ENCODE measurements at places on chromosomes 1 and 21.

GRCh38 chr1:173161510-173162221 lies 45.5 kb downstream of the TNFSF4 start:
- no peak for DNase-seq

GRCh38 chr1:167777269-167777650 lies 55.5 kb downstream of the MPZL1 start:
- DNase-seq = no peak

- no peak for DNase-seq
Observed at GRCh38 chr1:87130438-87130837, 198.2 kb upstream of the LMO4 start.

DNA sequence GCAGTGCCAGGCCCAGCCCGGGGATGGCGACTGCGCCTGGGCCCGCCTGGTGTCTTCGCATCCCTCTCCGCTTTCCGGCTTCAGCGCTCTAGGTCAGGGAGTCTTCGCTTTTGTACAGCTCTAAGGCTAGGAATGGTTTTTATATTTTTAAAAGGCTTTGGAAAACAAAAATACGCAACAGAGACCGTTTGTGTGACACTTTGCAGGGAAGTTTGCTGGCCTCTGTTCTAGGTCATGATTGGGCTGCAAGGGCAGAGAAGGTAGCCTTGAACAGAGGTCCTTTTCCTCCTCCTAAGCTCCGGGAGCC lies 719 bp downstream of the SOD1 start:
- no peak for DNase-seq

DNA sequence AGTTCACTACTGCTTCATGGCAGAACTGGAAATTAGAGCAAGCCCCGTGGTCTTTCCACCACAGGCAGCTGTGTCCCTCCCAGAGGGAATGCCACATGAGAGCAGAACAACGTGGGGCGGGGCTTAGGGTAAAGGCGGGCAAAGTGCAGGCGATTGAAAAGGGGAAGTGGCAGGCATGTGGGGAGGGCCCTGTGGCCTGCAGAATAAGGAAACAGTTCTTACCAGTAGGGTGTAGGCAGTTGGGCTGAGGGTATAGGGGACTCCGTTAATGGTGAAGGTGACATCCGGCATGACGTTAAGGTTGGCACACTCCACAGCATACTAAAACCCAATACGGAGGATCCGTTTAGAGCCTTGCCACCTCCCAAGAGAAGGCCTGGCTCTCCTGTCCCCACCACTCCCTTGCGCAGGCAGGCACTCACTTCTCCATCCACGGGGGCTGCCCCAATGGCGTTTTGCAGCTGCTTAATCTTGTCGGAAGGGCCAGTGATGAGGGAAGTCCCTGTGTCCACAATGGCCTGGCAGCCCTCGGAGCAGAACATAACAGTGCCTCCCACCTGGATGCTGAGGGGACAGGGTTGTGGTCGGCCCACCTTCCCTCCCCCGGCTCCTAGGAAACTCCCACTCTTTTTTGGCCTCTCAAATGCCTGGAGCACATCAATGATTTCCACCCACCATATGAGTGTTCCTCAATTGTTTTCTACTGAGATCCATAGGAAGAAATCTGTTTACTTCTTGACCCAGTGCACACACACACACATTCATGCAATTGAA lies 9.1 kb upstream of the RAB7B start:
- no peak for DNase-seq

DNA sequence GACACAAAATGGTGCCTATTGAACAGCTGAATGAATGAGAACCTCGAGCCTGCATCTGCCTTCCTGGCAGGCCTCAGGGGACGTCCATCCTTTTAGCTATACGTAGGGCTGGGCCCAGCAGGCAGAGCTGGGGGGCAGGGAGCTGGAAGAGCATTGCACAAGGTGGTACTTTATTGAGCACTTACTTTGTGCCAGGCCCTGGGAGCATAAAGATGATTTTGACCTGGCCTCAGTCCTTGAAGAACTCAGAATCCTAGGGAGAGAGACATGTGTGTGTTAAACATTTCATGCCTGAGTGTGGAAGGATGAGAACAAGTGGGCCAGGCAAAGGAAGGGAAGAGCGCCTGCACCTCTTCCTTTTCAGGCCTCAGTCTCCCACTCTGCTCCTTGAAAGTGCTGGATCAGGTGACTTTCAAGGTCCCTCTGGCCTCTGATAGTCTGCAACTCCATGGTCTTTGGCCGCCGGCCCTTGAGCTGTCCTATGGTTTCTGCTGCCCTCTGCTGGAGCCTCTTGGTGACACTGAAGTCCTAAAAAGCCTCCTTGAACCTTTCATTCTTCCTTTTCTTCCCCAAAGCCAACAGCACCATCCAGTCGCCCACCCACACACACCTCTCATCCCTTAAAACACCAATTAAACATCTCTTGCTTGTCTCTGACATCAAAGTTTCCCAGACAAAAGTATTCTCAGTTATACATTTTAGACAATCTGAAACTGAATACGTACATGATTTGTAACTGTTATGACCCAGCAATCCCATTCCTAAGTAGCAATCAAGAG lies 3.5 kb upstream of the PEAR1 start:
- DNase-seq = peak; percentile 78

DNA sequence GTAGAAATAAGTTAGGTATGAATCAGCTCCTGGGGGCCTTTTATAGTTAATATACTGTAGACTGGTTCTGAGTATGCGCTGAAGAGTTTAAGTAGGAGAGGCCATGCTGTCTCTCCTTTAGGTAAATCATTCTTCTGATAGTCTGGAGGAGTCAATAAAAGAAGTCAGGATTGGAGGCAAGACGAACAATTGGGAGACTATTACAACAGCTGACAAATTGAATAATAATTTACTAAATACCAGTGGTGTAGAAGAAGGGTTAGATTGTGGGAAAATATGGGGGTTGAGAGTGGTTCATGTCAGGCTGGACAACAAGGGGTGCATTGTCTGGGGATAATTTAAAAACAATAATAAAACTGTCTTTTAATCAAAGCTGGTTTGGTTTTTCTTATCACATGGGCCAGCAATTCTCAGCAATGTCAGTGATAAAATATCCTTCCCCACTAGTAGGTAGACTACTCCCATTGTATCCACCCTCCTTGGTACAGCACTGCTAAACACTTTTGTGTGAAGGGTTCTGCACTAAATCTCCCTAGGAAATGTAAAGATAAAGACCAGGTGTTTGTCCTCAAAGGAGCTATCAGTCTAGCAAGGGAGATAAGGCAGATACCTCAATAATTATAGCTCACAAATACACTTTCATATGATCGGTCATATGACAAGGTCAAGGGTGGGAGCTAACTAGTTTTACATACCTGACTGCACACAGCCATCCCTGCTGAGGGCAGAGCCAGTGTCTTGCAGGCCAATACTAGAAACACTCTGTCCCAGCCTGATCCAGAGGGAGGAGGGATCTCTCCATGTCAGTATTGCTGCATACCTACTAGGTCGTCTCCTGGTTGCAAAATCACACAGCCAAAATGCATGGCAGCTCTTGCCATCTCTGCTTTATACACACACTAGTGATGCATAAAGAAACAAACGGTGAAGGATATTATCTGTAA lies 299.7 kb downstream of the VAV3 start:
- DNase-seq = no peak

DNA sequence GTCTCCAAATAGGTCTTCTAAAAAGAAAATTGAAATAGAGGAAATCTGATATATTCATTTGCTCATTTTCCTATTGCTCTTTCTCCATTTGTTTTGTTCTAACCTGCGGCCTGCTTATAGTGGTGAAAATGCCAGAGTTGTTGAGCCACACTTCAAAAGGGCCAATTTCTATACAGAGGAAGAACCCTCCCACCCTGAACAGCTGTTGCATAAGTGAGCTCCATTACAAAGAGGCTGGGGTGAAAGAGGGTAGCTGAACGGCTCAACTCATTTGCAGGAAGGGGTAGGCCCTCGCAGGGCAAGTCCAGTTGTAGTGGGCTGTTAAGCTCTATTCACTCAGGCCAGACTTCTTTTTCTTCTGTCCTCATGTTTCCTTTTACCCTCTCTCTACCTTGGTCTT lies 8.8 kb downstream of the ADCY10 start:
- DNase-seq = peak; percentile 17

DNA sequence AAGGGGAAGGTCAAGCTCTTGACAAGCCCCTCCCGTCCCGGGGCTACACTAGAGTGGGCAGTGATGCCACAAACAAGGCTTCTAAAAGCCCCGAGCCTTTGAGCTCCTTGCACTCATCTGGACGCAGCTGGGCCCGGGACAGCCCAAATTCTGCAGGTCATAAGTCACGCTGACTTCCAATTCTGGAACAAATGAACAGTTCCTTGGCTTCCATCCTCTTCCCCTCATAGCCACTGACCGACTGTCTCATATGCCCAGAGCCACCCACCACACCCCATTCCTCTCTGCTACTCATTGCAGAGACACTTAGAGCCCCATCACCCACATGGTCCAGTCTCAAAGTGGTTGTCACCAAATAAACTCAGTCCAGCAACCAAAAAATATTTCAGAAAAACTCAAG lies 32.8 kb upstream of the PRELP start:
- no peak for DNase-seq

DNA sequence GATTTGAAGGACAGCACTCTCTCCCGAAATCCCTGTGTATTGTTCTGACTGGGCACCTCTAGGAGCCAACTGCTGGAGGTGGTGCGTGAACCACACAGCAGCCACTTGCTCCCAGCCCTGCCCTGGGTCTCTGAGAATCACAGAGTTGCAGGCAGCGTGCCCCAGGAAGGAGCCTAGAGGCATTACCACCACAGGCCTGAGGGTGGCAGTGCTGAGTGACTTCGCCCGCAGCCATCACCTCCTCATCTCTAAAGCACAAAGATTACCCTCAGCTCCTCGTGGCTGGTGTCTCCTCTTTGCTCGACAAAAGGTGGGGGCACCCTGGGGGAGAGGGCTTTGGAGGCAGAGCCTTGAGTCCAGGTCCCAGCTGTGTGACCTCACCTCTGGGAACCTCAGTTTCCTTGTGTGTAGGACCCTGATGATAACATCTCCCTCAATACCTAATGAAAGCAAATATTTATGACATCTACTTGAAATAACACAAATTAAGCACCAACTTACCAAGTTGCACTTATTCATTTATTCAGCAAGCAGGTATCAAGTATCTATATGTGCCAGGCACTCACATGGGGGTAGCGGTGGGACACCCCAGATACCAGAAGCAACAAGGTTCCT lies 86.3 kb downstream of the VWA5B1 start:
- DNase-seq = no peak

- peak; percentile 95 for DNase-seq
Observed at GRCh38 chr1:184610876-184611595, 143.6 kb downstream of the EDEM3 start.

DNA sequence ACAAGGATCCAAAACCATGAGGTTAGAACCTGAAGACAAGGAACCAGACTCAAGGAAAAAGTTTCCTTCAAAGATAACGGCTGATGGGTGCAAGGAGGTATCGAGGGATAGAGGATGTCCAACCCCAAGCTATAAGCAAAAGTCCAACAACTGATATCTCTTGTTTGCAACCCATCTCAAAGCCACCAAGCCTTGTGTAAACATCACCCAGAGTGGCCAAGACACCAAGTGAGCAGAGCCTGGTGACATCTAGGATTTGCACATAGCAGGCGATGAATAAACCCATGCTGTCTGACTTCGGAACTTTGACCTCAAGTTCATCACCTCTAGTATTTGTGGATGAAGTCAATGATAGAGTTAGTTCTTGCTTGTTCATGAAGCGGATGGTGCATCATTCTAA lies 180.7 kb downstream of the ETS2 start:
- no peak for DNase-seq

- DNase-seq = no peak
Observed at GRCh38 chr21:29648710-29649240, 291.0 kb downstream of the GRIK1 start.

DNA sequence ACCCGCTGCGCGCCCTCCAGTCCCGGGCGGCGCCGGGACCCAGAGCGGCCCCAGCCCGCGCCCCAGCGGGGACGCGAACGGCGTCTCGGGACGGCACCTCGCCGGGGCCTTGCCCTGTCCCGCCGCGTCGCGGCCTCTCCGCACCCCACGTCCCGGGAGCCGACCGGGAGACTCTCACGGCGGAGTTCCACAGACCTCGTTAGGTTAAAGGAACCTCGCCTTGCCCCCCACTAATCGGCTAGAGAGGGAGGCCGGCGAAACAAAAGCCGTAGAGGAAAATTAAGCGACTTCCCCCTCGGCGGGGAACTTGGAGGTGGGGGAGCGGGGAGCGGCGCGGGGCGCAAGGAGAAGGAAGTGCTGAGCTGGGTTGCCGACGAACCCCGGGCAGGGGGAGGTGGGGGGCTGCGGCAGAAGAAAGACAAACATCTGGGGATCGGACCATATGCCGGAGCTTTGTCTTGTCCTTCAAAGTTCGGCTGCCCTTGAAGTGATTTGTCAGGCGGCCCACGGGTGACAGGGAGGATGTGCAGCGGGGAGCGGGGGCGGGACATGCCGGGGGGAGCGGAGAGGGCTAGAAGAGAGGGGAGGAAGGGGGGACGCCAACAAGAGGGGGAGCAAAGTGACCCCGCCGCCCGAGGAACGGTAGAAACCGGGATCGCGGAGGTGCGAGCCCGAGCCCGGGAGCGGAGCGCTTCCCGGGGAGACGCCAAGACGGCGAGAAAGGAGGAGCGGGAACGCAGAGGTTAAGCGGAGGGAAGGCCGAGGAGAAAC lies 120.0 kb upstream of the RRP15 start:
- peak; percentile 70 for DNase-seq

- no peak for DNase-seq
Observed at GRCh38 chr1:223234534-223234933, 91.5 kb upstream of the TLR5 start.

- DNase-seq = no peak
Observed at GRCh38 chr1:25616987-25617624, 515 bp downstream of the MAN1C1 start.

DNA sequence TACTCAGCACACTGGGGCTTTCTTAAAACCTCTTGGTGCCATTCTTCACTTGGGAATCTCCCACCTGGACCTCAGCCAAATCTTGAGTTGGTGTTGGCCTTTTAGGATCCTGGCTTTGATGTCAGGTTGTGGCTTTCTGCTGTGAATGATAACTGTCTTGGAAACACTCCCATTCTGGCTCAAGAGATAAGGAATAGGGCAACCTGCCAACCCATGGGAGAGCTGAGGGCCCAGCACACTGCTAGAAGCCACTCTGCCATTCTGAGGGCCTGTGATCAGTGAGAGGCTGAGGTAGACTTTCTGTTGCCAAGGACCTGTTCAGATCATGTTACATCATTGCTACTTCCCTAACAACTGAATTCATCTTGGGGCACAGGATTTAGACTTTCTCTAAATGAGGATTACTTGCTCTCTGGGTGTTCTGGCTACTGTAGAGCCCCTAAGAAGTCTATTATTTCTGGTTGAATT lies 45.8 kb downstream of the TTC39A start:
- no peak for DNase-seq

DNA sequence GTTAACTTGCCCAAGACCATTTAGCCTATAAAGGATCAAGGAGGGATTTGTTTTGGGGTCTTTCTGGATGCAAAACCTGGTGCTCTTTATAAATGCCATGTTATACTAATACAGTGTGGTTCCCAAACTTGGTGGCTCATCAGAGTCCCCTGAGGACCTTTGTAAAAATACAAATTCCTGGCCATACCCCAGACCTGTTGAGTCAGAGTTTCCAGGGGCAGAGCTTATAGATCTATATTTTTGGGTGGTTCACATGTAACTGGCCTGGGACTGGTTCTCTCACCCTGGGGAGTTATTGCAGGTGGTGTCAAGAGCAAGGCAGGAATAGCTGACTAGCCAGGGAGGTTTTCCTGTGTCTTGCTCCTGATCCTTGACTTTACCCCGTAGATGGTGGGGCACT lies 136.9 kb upstream of the HNRNPU start:
- no peak for DNase-seq

GRCh38 chr1:212678456-212679410 lies 20.9 kb downstream of the BATF3 start:
- no peak for DNase-seq

- no peak for DNase-seq
Observed at GRCh38 chr1:87760155-87760554, 431.5 kb downstream of the LMO4 start.
